ENCODE measurements at places on chromosomes 7 and 10. TPM values are rescaled to one million over a fixed set of nuclear protein-coding genes. Genes with fewer than 3 reads are reported as not detected.

- H3K4me1 ChIP-seq, result no peaks in the 10 kb centered on the region
- H3K4me3 ChIP-seq, result no peak overlapping the region
- H3K36me3 ChIP-seq, result no peaks in the 10 kb centered on the region
- H3K27ac ChIP-seq, result no peak overlapping the region
Observed at GRCh38 chr10:83647526-83647925, 491.8 kb upstream of the GHITM start.

DNA sequence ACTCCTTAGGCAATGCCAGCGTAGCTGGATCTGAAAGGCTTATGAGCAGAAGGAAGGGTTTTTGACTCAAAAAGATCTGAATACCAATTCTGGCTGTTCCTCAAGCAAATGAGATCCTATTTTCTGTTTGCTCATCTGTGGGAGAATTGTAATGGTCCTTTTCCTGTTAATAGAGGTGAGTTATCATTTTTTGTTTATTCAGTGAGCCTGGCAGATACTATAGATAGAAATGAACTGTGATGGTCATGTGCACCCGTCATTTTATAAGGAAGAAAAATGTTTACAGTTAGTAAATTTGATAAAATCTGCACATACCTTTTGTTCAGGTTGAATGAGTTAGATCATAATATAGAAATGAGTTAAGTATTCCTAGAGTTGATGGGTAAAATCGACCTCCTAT, 97.7 kb downstream of the ACTR3B start:
- H3K4me1 ChIP-seq, result no peaks in the 10 kb centered on the region
- no peak overlapping the region for H3K27ac ChIP-seq
- H3K4me3 ChIP-seq, result no peak overlapping the region
- H3K36me3 ChIP-seq, result no peaks in the 10 kb centered on the region
- DNase-seq, result no peak

DNA sequence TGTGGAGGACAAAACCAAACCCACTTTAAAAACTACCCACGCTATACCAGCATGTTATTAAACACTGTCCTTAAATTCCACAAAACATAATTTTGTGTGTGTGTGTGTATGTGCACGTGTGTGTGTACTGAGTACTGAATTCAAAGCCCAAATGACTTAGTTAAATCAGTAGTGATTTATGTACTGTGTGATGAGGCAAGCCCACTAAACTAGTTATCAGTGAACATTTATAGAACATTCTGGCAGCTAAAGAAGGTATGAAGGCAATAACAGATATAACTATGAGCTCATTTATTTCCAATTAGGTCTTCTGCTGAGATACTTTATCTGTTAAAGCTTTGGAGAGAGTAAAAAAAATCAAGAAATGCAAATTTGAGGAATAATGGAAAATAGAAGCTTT, 115.1 kb downstream of the CPED1 start:
- H3K4me1 ChIP-seq, result no peaks in the 10 kb centered on the region
- H3K27me3 ChIP-seq, result peaks cover 11% of the 10 kb centered on the region
- H3K27ac ChIP-seq, result no peak overlapping the region
- H3K36me3 ChIP-seq, result no peaks in the 10 kb centered on the region

DNA sequence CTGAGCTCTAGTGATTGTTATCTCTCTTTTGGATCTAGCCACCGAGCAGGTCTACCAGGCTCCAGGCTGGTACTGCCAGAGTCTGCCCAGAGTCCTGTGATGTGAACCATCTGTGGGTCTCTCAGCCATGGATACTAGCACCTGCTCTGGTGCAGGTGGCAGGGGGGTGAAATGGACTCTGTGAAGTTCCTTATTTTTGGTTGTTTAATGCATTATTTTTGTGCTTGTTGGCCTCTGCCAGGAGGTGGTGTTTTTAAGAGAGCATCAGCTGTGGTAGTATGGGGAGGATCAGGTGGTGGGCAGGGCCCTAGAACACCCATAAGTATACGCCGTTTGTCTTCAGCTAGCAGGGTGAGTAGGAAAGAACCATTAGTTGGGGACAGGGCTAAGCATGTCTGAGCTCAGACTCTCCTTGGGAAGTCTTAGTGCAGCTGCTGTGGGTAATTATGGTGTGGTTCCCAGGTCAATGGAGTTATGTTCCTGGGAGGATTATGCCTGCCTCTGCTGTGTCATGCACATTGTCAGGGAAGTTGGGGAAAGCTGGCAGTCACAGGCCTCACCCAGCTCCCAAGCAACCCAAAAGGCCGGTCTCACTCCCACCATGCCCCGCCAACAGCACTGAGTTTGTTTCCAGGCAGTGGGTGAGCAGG, 81.8 kb downstream of the NPSR1 start:
- H3K36me3 ChIP-seq, result no peaks in the 10 kb centered on the region
- H3K27me3 ChIP-seq, result no peaks in the 10 kb centered on the region
- no peaks in the 10 kb centered on the region for H3K4me1 ChIP-seq

DNA sequence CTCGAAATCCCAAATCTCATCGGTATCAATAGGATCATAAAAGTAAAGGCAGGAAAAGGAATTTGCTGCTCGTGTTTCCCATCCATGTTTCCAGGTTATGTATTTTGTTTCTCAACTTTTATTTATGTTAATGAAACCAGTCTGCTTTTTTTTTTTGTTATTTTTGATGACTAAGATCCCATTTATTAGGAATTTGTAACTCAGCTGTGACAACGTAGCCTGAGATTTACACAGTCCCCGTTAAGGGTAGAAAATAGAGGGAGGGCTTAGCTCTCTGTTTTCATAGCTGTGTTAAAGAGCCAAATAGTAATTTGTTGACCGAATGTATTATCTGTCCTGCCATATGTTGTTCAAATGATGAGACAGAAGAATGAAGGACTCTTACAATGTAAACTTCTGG, 164.0 kb downstream of the MGMT start:
- H3K4me3 ChIP-seq, result no peak overlapping the region
- H3K27ac ChIP-seq, result no peak overlapping the region

DNA sequence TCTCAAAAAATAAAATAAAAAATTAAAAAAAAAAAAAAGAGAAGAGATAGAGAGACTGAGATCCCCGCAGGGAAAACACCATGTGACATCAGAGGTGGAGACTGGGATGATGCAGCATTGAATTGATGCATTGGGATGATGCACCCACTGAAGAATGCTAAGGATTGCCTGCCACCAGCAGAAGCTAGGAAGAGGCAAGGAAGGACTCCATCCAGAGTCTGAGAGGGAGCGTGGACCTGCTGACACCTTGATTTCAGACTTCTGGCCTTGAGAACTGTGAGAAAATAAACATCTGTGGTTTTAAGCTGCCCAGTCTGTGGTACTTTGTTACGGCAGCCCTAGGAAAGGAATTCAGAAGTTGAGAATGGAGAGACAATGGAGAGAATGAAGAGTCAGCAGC, 89.8 kb upstream of the PRPS1L1 start:
- no peak overlapping the region for H3K4me3 ChIP-seq
- H3K27ac ChIP-seq, result no peak overlapping the region
- H3K36me3 ChIP-seq, result no peaks in the 10 kb centered on the region
- H3K4me1 ChIP-seq, result no peaks in the 10 kb centered on the region
- no peaks in the 10 kb centered on the region for H3K27me3 ChIP-seq
- DNase-seq, result no peak

DNA sequence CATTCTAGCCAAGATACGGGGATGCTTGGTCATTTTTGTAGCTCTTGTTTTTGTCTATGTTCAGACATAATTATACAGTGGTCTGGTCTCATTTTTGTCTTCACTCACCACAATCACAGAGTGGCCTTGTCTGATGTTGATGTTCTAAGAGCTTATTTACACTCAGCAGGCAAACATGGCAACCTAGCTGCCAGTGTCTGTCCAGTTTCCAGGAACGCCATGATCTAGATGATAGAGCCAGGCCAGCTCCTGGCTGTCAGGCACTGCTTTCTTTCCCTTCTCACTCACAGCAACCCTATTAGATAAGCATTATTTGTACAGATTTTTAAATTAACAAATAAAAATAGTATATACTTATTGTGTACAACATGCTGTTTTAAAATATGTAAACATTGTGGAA, 98.6 kb upstream of the PHF14 start:
- no peaks in the 10 kb centered on the region for H3K4me1 ChIP-seq
- H3K36me3 ChIP-seq, result no peaks in the 10 kb centered on the region
- H3K4me3 ChIP-seq, result no peak overlapping the region
- DNase-seq, result no peak
- H3K27ac ChIP-seq, result no peak overlapping the region

DNA sequence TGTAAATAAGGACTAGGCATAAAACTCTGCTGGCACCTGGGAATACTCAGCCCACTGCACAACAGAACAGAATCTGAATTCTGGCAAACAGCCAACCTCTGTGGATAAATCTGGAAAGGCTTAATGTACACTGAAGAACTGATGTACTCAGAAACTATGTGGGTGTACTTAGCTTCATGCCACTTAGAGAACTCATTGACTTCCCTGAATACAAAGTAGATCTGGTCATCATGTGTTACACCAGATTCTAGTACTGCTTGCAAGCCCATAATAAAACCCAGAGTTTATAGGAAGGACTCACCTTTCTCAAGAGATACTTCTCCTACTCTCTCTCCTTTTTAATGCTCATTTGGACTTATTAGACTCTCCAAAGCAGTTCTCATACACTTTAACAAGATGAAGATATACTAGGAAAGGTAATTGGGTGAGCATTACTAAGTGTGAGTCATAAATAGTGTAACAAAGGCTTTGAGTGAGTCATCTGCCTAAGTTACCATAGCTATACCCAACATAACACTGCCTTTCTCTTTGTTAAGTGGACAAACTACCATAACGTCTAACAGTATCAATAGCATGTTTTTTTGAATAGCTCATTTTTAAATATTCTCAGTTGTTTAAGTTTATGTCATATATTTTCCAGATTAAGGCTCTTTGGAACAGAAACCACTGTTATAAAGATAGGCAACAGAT, 309.1 kb downstream of the MDFIC start:
- no peak overlapping the region for H3K27ac ChIP-seq
- no peak overlapping the region for H3K4me3 ChIP-seq
- H3K27me3 ChIP-seq, result no peaks in the 10 kb centered on the region

PRSS1 gene
- total RNA-seq, result 7.3 TPM

TRPV5 gene
- not detected for total RNA-seq

CCSER2 gene
- 63.7 TPM for total RNA-seq

SLC29A4 gene
- total RNA-seq, result 38.9 TPM

LRRC61 gene
- total RNA-seq, result 13.8 TPM

CFTR gene
- 0.31 TPM for total RNA-seq
